ENCODE measurements at places on chromosomes 4 and X. TPM values are rescaled to one million over a fixed set of nuclear protein-coding genes. Genes with fewer than 3 reads are reported as not detected.
A peak's percentile ranks its signal among the peaks of the same experiment; 100 is the strongest.

DNA sequence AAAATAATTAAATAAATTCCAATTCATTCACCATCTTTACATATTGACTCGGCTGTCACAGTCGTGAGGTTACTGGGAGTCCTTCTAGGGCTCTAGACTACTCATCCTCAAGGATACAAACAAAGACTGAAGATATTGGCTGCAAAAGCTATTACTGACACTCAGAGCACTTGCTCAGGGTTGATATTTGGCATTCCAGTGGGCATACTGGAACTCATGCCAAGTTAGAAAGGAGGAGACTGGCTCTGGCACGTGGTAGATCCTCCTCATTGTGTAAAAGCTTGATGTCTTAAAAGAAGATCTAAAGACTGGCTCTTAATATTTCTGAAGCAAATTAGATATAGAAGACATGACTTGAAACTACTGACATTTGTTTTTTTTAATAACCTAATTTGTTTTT is 172.7 kb downstream of the GPM6A start:
- no peak for DNase-seq

Gene DNAAF6
- total RNA-seq: not detected

- no peak for DNase-seq
These were observed 238.5 kb downstream of the PRDM5 start for GRCh38 chr4:120683897-120684540.

- DNase-seq: peak; percentile 83
These were observed at the start of gene TMEM271 for GRCh38 chr4:576245-576821. Gene TMEM271 (minus strand): TSS chr4:576295. CDS start chr4:576062, 233 bp downstream.

- DNase-seq: peak; percentile 87
These were observed 726 bp upstream of the KANTR start for GRCh38 chrX:53093177-53093655.

GRCh38 chr4:25442863-25443307 is 65.8 kb downstream of the ANAPC4 start:
- DNase-seq: no peak

- no peak for DNase-seq
These were observed 167.0 kb downstream of the AASDH start for GRCh38 chr4:56220261-56220660.

GRCh38 chrX:16208601-16209000 is 41.3 kb downstream of the MAGEB17 start:
- no peak for DNase-seq

DNA sequence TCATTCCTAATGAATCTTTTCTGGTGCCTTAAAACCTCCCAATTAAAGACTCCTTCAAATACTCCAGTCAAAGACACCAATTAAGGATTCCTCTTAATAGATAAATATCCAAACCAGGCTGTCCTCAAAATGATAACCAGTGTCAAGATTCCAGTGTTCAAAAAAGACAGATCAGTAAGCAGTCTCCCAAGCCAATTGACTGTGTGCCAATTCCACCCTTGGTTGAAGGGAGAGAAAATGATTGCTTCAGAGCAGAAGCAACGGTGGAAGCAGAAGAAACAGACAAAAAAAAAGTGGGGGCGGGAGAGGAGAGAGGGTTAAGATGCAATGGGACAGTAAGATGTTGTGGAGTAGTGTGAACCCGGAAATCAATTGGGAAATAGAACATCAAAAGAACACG is 216.0 kb upstream of the FTHL17 start:
- DNase-seq: no peak

Gene OPN1MW3
- not detected for total RNA-seq

DNA sequence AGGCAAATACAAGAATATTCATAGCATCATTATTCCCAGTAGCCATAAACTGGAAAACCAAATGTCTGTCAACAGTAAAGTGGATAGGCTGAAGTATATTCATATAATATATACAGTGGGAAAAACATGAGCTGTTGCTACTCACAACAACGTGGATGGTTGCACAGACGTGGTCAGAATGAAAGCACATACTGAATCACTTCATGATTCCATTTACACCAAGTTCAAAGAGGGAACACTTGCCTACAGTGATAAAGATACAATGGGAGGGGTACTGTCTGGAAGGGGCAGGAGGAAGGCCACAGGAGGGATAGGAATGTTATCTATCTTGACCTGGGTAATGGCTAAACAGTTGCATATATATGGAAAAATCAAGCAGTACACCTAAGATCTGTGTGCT is 25.3 kb downstream of the APBB2 start:
- no peak for DNase-seq

- DNase-seq: no peak
These were observed 161.5 kb upstream of the EPHA5 start for GRCh38 chr4:65831828-65832227.

GRCh38 chr4:36841583-36842326 is 402.8 kb upstream of the NWD2 start:
- no peak for DNase-seq

DNA sequence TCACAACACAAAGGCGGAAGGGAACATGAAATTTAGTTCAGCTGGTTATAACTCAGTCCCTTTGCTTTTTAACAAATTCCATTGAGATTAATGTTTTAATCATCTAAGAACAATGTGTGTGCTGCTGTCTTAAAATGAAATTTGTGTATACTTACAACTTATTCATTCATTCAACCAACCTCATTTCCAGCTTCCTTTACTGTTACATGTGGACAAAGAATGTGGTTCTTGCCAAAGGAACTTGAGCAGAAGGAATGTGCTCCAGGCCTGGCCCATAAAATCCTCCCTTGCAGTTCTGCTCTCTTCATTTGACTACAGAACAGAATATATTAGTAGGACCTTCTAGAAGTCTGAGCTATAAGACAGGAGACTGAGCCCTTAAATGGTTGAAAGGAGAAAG is 176.8 kb upstream of the GLRA2 start:
- no peak for DNase-seq

Gene RAB41
- total RNA-seq: not detected

- no peak for DNase-seq
These were observed 74.8 kb downstream of the IL15 start for GRCh38 chr4:141711211-141711610.
